ENCODE measurements at places on chromosomes 11 and 22.

- no peak for DNase-seq
Observed at GRCh38 chr11:87215236-87215635, 177.5 kb downstream of the TMEM135 start.

GRCh38 chr22:48347311-48347710 lies 1480.4 kb downstream of the BRD1 start:
- DNase-seq: no peak

DNA sequence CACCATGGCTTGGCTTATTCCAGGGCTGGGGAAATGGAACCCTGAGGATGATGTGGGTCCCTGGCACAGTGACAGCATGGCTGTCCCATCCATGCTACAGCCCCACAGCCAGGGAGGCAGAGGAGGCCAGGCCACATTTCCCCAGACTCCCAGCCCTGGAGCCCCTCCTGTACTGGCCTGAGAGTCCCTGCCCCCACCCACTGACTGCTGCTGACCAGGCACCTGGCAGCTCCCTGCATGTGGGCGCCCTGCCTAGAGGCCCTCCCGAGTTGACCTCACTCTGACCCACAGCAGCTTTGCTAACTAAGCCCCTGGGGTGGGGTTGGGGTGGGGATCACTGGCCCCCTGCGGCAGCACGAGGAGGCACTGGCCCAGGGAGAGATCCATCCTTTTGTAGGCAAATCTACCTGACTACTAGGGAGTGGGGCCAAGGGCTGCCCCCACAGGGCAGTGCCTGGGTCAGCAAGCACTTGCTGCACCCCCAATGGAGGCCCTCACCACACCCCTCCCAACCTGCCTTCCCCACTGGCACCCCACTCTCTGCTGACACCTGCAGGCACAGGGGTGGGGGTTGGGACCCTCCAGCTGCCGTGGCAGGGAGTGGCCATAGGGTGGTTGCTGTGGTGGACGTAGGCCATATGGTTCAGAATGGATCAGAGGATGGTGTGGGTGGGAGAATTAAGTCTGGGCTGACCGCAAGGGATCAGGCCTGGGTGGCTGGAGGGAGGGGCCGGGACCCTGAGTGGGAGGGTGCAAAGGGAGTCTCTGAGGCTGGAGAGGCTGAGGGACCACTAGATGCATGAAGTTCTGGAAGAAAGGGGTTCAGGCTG lies 17.4 kb downstream of the ARVCF start:
- no peak for DNase-seq

DNA sequence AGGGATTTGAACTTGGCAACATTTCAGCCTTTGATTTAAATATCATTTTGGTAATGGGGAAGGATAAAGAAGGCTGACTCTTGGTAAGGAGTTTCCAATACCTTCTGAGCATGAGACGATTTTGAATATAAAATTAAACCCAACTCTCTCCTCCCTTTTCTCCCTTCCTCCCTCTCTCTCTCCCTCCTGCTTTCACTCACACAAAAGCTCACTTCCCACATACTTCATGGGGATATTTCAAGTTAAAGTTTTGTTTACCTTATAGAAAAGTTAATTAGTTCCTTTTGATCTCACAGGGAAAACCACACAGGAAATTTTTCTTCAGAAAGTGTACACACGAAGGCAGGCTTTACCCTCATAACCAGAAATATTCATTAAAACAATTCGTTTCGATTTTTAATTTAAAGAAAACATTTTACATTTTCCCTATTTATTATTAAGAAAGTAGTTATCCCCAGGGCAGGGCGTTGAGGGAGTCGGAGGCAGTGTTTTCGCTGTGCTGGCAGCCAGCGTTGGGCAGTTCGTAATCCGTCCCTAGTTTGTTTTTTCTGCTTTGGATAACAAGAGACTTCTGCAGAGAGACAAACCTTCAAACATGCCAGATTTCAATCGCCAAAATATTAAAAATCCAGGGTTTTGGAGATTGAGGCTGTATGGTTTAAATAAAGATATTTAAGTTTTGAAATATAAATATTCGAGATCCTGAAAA lies 25.3 kb upstream of the ALX4 start:
- no peak for DNase-seq

GRCh38 chr11:58902881-58903280 lies 36.4 kb upstream of the GLYATL1 start:
- DNase-seq: no peak

DNA sequence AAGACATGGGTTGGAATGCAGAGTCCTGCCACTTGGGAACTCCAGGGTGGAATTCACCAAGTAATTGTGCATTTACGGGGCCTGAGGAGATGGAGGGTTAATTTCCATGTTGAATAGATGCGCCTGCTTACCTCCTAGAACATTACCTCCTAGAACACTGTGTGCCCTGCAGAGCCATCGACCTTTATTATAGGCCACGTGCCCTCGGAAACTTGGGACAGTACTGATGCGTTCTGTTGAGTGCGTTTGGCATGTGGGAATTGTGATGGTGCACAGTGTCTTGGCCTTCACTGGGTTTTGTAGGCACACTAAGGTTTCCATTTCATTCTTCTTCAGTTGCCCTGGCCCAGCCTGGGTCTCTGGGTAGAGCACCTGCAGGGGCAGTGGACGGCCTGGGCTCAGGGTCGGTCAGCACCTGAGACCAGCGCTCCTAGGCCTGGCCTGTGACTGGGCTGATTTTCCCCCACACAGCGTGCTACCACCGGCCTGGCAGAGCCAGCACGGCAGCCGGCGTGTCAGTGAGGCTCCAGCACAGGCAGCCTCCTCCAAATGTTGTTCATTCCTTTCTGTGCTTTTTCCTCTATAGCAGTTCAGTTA lies 12.7 kb downstream of the TRMU start:
- no peak for DNase-seq

- DNase-seq: no peak
Observed at GRCh38 chr11:74871037-74871436, 77.9 kb downstream of the XRRA1 start.

- no peak for DNase-seq
Observed at GRCh38 chr22:44201665-44202064, 20.9 kb downstream of the PARVG start.

DNA sequence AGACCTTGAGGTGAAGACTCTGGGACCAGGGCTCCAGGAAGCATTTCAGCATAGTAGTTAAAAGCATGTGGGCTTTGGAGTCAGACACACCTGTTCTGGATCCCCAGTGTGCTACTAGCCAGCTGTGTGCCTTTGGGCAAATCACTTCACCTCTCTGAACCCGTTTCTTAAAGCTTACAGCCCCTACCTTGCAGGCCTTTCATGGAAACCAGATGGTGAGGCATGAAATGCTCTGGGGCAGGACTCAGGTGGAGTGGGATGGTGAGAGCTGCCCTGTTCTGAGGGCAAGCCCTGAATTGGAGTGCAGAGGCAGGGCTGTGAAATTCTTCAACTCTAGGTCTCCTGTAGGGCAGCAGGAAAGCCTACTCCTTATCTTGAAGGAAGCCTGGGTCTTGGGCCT lies 10.5 kb downstream of the UCP2 start:
- no peak for DNase-seq

DNA sequence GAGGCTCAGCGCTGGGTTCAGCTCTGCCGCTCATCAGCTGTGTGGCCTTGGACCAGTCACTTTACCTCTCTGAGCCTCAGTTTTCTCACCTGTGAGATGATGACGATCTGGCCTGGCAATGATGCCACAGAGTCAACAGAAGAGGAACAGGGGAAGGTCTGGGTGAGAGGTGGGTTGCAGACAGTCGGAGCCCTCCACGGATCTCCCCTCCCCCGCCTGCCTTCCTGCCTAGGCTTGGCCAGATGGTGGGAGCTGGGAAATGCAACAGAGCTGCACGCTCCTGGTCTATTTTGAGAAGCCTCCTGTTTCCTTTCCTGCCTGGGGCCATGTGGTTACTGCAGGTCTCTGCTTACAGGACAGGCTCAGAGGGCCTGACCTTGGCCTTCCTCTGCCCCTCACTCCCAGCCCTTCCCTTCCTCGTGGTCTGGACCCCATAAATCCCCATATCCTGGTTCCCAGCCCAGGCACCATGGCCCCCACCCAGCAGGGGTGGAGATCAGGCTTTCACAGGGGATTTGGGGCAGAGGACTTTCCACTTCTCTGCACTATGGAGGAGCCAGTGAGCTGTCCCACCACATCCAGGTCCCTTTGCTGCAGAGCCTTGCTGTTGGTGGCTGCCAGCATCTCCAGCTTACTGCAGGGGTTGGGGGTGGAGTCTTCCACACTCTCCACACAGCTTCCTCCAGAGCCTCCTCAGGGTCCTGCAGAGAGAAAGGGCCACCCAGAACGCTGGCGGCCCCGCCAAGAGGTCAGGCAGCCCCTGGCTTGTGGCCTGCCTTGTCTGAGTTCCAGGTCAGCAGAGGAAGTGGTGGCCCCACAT lies 46.9 kb downstream of the C11orf96 start:
- DNase-seq: no peak

DNA sequence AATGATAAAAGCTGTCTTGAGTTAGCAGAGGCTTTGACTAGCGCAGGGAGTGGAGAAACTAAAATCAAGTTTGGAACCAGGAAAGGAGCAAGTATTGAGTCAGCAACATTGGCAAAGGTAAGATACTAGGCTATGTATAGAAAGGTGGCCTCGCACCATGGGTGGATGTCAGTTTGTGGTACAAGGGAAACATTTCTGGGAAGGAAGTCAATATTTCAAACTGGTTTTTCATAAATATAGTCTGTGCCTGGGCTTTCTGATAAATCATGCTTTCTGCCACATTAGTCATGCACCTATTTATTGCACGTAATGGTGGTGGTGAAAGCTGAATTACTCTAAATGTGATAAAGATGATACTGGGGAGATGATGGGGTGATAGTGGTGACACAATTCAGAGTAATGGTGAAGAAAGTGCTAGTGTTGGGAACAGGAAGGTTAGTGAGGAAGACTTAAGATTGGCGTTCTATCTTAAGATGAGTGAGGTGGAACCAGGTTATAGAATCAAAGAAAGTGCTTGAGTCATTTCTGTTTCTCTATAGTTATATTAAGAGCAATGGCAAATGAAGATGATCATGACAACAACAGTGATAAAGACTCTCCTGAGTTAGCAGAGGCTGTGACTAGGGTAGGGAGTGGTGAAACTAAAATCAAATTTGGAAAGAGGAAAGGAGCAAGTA lies 729.0 kb downstream of the FAM181B start:
- DNase-seq: no peak

DNA sequence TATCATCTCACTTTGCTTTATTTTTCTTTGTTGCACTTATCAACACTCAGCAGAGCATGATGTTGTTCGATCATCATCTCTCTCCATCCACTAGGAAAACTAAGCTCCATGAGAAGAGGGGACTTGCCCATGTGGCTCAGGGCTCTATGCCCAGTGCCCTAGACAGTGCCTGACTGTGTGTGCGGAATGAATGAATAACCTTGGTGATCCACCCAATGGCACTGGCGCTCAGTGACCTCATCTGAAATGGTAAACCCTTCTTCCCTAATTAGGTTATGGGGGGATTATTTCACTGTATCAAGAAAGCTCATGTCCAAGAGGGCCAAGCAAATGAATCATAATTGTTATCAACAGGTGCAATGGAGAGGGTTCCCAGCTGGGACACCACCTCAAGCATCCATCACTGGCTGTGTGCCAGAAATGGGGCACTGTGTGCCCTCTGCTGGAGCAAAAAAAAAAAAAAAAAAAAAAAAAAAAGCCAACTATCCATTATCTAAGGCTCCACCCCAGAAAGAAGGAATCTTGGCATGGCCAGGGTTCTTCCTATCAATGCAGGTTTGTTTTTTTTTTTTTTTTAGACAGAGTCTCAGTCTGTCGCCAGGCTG lies 172.6 kb downstream of the LARGE1 start:
- no peak for DNase-seq

DNA sequence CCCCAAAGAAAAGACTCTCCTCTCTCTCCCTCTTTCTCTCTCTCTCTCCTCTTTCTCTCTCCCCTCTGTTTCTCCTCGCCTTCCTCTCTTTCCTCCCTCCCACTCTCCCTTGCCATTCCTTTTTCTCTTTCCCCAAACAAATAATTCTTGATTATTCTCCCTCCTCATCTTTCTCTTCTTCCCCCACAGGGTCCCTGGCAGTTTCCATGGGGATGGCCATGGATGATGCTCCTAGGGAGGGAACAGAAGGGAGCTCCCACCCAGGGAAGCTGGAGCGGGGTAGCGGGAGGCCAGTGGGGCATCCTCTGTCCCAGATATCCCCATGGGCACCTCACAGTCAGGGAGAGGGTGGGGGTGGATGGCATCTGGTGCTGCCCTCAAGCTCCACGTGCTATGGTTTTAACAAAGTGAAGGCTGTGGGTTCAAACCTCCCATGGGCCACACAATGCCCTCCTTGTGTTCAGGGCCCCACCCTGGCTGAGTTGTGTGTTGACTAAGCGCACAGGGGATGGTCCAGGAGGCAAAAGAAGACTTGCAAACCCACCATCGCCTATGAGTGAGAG lies 266.4 kb downstream of the BUD13 start:
- no peak for DNase-seq

DNA sequence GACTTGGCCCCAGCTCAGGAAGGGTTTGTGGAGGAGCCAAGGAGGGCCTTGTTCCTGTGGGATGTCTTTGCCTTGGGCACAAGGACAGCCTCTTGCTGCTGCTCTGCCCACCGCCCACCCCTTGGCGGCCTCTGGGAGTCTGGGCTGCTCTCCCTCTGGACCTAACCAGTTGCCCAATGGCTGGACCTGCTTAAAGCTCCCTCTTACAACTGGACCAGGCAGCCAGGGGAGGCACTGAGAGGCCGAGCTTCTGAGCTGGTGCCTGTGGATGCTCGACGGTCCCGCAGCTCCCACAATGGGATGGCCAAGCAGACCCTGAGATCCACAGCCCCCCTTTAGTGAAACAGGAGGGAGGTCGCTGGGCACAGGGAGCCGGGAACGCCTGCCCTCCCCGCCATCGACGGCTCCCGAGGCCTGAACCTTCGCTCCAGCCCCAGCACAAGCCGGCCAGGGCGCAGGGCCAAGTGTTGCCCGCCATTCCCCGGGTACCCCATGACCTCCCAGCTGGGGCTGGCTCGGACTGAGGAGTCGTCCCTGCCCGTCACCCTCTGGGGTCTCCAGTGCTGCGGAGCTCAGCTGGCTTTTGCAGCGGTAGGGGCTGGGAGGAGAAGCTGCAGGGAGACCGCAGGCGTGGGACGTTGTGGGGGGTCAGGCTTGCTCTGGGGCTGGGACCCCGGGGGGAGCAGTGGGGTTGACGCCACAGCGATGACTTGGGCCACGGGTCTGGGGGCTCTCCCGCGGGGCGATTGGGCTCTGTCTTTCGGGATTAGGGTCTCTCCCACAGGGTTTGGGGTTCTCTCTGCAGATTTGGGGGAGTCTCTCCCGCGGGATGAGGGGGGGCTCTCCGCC lies 584 bp upstream of the GAL start:
- DNase-seq: no peak

GRCh38 chr11:118004543-118005223 lies 18.5 kb downstream of the IL10RA start:
- no peak for DNase-seq

DNA sequence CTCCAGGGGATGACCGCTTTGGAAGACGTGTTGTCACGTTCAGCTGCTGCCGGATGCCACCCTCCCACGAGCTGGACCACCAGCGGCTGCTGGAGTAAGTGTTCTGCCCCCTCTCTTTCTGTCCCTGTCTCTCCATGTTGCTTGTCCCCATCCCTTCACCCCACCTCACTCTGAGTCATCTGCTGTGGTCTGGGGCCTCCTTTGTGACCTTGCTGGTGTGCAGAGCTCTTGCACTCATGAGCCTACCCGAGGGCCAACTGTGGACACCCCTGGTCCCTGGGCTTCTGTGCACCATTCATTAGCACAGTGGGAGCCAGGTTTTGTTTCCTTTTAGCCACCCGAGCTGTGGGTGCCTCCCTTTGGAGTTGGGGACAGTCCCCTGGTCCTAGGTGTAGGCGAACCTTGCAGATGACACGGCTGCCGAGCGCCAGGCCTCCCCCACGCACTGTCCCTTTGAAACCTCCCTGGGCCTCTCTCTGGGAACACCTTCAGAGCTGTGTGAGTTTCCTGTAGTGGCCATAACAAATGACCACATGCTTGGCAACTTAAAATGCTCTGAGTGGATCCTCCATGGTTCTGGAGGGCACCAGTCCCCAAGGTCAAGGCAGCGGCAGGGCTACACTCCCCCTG lies 49.8 kb downstream of the ARHGAP8 start:
- no peak for DNase-seq

Measured in HCT116 (cell line).